ENCODE measurements at places on chromosomes 4 and X. TPM values are rescaled to one million over a fixed set of nuclear protein-coding genes. Genes with fewer than 3 reads are reported as not detected.

RASGEF1B gene
- 270 TPM for total RNA-seq

UGT8 gene
- 3.3 TPM for total RNA-seq

BMP2K gene
- 24.7 TPM for total RNA-seq

MAP9 gene
- total RNA-seq = 10.3 TPM

MTTP gene
- total RNA-seq = 0.63 TPM

FAM241A gene
- total RNA-seq = 3.4 TPM

IRS4 gene
- total RNA-seq = not detected

IL2RG gene
- 117 TPM for total RNA-seq

TLR1 gene
- total RNA-seq = 71.5 TPM

PTCHD1 gene
- total RNA-seq = under 0.01 TPM

MAML3 gene
- 4.4 TPM for total RNA-seq

COMMD8 gene
- 10.1 TPM for total RNA-seq

CLIC2 gene
- 2.6 TPM for total RNA-seq

SPARCL1 gene
- total RNA-seq = not detected

ASB11 gene
- total RNA-seq = not detected

FAM47A gene
- total RNA-seq = not detected

MAGEE1 gene
- 6.4 TPM for total RNA-seq

PSAPL1 gene
- total RNA-seq = not detected

PCYT1B gene
- total RNA-seq = 3.7 TPM

CDKL2 gene
- total RNA-seq = 0.21 TPM

ANAPC10 gene
- total RNA-seq = 34.3 TPM

FAM9B gene
- total RNA-seq = 0.10 TPM

SPP1 gene
- 0.10 TPM for total RNA-seq

ATP1B4 gene
- total RNA-seq = not detected

CDX4 gene
- not detected for total RNA-seq

UGT2B17 gene
- 0.94 TPM for total RNA-seq

RHOXF2B gene
- under 0.01 TPM for total RNA-seq

CXCL1 gene
- total RNA-seq = 9.3 TPM

IL15 gene
- 6.5 TPM for total RNA-seq

HPSE gene
- 9.4 TPM for total RNA-seq

NAP1L2 gene
- 3.7 TPM for total RNA-seq

BCLAF3 gene
- 5.5 TPM for total RNA-seq

FHDC1 gene
- total RNA-seq = under 0.01 TPM

GPRASP1 gene
- total RNA-seq = 23.3 TPM

TCEAL9 gene
- total RNA-seq = 2.5 TPM

ARHGEF38 gene
- total RNA-seq = not detected

SSX2B gene
- not detected for total RNA-seq

CCSER1 gene
- total RNA-seq = 7.9 TPM

PNMA5 gene
- total RNA-seq = not detected

IDUA gene
- total RNA-seq = 8.5 TPM

RRH gene
- total RNA-seq = not detected

RNF212 gene
- 3.1 TPM for total RNA-seq

DMRTC1 gene
- total RNA-seq = not detected

ZAR1 gene
- total RNA-seq = not detected

MAGEA3 gene
- total RNA-seq = not detected

FAM13A gene
- total RNA-seq = 7.9 TPM

RCHY1 gene
- total RNA-seq = 52.4 TPM

FGF16 gene
- total RNA-seq = not detected

AR gene
- total RNA-seq = 0.10 TPM

MAGEA2B gene
- 0.10 TPM for total RNA-seq
